ENCODE measurements at places on chromosomes 7 and 10.

GRCh38 chr7:84477786-84478478 lies 283.3 kb upstream of the SEMA3A start:
- DNase-seq: no peak

- no peak for DNase-seq
These were observed 13.0 kb upstream of the HUS1 start for GRCh38 chr7:47992446-47992845.

DNA sequence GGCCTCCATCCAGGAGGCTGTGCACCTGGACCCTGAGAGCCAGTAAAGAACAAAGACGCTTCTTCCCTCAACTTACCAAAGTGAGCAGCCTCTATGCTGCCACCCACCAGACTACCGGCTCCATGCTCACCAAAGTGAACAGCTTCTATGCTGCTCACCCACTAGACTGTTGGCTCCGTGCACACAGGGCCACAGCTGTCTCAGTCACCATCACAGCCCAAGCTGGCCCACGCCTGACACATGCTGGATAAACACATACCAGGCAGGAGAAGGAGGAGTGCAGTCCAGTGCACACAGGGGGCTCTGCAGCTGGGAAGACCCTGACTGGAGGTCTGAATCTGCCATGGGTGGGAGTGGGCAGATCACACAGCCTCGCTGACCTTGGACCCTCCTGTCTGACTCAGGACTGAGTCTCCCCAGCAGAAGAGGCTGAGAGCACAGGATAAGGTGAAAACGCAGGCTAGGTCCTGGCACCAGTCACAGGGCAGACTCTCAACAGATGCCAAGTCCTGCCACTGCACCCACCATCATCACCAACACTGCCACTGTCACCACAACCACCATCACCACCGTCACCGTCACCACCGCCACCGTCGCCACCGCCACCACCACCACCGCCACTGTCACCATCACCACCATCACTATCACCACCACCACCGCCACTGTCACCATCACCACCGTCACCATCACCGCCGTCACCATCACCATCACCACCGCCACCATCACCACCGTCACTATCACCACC lies 130.9 kb downstream of the MAD1L1 start:
- no peak for DNase-seq

DNA sequence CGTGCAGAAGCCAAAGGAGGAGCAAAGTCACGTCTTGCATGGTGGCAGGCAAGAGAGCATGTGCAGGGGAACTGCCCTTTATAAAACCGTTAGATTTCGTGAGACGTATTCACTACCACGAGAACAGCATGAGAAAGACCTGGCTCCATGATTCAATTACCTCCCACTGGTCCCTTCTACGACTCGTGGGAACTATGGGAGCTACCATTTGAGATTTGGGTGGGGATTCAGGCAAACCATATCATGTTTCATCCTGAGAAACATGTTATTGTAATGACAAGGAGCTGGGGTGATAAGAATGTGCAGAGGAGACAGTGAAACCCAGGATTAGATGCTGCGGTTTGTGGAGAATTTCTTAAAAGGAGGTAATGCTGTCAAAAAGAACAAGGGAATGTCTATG lies 34.0 kb downstream of the THNSL1 start:
- DNase-seq: no peak

GRCh38 chr10:98223874-98224273 lies 44.1 kb downstream of the LOXL4 start:
- DNase-seq: no peak

DNA sequence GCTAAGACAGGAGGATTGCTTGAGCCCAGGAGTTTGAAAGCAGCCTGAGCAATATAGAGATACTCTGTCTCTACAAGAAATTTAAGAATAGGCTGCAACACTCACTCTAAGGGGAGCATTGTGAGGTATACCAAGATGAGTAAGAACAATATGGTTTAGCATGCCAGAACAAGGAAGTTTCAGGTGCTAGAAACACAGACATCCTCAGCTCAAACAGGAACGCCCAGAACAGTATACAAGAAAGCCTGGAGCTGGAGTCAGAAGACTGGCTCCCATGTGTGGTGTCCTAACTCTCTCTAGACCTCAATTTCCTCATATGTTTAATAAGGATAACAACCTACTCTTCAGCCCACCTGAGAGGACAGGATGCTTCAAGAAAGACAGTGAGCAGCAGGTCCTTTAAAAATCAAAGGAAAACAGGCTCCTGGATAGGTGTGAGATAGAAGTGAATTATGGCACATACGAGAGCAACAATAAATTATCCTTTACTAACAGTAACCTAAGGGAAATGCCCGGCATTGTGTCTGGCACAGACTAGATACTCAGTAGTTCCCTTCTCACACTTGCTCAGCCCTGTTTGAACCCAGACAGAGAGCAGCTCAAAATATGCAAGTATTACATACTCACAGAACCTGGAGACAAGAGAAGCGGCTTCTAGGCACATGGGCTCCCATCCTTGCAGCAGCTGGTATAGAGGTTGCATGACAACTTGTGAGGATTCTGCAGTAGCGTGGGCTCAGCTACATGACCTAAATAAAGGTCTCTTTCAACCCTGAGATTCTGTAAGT lies 45.4 kb downstream of the KAT6B start:
- DNase-seq: no peak

GRCh38 chr10:106705681-106706100 lies 458.8 kb downstream of the SORCS1 start:
- no peak for DNase-seq

GRCh38 chr10:45354261-45354660 lies 19.8 kb upstream of the ALOX5 start:
- DNase-seq: no peak

DNA sequence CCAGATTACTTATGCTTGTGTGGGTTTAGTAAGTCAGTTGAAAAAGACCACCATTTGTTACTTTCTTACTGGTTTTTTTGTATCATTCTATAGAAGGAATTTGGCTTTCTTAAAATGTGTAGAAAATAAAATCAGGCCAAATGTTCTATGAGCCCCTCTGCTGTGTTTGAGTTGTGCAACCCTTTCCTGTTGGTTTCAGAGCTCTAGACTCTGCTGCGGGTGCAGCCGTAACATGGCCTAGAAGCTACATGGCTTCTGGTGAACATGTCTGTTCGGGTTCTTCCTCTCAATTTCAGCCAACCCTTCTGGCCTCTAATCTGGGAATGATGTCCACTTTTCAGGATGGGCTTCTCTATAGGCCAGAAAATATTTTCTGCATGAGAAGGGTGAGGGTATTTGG lies 56.6 kb upstream of the RAB18 start:
- DNase-seq: no peak

DNA sequence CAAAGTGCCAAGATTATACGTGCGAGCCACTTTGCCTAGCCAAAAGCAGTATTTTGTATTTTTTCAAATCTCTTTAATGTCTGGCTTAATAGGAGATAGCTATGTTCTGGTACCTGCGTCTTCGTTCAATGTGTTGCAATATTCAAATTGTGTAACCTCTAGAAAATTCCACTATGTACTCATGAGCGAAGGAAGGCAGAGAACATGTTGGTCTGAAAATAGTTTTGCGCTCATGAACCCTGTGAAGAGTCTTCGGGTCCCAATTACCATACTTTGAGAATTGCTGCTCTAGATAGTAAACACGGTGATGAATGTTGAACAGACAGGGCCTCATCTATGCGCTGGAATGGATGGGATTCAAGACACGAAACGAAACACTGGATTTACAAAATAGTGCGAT lies 2.7 kb upstream of the SUV39H2 start:
- DNase-seq: no peak

- no peak for DNase-seq
These were observed 36.6 kb upstream of the CYP2C19 start for GRCh38 chr10:94725871-94726270.

DNA sequence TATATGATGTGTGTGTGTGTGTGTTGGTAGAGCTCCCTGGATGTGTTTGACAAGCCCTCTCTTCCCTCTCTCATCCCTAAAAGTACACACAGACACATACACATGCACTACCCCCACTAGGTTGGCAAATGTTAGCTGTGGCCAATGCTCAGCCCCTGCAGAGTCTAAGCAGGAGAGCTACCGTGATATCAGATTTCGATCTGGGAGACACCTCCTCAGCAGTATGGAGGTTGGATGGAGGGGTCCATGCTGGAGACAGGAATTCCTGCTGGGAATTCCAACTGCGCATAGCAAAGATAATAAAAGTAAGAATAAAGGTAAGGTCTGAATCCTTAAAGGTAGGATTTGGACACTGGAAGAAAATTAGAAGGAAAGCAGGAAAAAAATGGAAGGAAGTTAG lies 85.7 kb downstream of the C10orf90 start:
- DNase-seq: no peak

DNA sequence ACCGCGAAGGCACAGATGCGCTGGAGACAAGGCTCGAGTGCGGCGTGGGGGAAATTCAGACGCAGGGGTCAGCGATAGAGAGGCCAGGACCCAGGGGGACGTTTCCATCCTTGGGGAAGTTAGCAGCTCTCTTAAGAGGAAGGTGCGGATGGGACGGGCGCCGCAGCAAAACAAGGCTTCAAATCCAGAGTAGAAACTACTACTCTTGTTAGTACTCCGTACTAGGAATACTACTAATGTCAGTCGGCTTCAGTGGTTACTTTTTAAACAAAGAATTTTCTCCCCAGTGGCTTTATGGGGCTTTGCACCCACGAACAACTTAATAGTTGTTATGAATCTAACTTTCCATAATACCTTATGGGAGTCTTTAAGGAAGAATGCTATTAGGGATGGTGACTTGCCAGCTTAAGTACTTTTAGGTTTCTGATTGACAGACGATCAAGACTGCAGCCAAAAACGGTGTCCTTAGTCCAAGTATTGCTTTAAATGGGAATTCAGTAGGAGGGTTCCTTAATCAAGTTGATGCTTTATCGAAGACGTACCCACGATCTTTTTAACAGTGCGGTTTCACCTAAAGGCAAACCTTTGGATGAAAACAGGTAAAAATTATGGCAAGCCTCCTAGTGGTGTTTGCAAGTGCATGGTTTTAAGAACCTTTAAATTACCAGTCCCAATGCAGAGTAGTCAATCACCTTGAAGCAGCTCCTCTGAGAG lies 812 bp upstream of the IDE start:
- no peak for DNase-seq

DNA sequence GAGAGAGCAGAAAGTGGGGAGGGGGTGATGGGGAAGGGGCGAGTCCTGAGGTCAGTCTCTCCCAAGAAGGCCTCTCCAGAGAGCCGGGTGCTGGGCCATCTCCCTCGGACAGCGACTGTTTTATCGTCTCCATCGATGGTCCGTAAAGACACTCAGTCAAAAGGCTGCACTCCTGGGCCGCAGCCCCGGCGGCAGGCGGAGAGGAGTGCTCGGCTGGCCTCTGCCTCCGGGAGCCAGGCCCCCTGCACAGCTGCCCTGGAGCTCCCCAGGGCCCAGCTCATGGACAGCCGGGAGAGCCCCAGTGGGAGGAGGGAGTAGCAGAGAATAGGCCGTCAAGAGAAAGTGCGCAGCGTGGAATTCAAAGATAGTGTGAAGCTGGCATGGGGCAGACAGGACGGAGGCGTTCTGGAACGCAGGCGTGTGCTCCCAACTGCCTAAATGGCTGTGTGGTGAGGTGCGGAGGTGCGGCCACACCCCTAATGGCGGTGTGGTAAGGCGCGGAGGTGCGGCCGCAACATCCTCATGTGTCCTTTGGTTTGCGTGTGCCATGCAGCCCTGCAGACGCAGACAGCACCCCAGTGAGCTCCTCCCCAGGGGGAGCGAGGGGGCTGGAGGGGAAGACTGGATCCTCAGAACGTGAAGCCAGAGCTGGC lies 477.5 kb upstream of the FOXK1 start:
- no peak for DNase-seq

DNA sequence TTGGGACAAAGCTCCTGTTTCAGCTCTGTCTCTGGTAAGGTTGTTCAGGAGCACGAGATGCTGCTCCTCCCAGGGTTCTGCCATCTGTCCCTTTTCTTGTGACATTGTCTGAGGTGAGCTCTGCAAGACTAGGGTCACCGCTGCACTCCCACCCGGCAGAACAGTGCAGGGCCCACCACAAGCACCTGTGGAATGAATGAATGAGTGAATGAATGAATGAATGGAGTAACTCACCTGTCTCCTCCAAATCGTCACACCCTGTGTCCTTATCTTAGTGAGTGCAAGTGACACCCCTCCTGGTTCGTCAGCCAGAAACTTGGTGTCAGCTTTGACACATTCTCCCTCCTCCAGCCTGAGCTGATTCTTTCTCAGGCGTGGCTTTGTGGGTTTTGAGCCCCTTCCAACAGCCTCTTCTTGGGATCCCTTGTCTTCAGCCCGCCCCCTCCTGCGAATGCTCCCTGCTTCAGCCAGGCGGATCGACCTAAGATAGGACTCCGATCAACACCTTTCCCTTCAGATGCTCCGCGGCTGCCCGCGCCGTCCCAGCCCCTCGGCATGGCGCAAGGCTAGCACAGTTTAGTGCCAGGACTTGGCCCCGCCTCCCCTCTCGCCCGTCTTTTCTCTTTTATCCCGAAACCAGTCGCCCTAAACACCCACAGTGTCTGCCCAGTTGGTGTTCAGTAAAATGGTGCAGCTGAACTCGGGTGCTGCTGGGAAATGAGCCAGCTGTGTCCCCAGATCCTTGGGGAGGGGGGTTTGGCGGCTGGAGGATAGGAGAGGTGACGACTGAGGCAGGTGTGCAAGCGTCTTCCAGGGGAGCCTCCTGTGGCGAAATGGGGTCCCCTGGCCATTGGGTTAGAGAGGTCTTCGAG lies 89.3 kb downstream of the BEND7 start:
- no peak for DNase-seq

GRCh38 chr10:28137907-28138880 lies 139.3 kb upstream of the ODAD2 start:
- no peak for DNase-seq

DNA sequence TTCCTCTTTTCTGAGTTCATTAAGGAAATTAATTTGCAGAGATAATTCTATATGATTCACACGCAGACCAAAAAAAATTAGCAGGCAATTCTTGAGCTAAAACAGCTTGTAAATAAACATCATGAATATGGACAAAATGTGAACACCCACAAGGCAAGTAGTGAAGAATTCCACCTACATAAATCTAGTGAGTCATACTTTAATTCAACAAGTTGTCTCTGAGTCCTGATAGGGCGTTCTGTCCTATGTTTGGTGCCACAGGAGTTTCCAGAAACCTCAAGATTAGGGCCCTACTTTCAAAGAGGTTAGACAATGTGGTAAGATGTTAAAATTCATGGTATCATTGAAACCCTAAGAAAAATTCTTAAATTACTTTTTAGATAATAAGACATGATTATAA lies 122.3 kb downstream of the SGMS1 start:
- no peak for DNase-seq

- DNase-seq: peak; percentile 5
These were observed 86.9 kb downstream of the JAZF1 start for GRCh38 chr7:28093623-28094232.

GRCh38 chr10:82252081-82252480 lies 377.1 kb downstream of the NRG3 start:
- no peak for DNase-seq

DNA sequence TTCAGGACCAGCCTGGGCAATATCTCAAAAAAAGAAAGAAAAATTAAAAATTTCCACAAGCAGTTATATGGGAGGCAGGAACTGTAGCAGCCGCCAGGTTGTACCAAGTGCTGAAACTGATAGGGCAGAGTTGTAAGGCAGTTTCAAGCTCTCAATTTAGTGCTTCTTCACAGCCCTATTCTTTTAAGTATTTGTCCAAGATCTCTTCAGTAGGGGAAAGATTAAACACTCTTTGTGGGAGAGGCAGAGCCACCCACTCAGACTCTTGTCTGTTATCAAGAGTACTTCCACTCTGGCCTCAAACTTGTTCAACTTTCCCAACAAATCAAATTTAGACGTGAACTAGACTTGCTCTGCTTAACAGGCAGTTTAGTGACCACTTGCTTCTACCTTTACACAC lies 228.7 kb downstream of the REEP3 start:
- no peak for DNase-seq

GRCh38 chr10:30562787-30563186 lies 66.8 kb downstream of the LYZL2 start:
- DNase-seq: no peak
